ENCODE measurements at places on chromosomes 6 and 20.

- DNase-seq: no peak
Observed at GRCh38 chr6:85416049-85416448, 33.8 kb upstream of the NT5E start.

DNA sequence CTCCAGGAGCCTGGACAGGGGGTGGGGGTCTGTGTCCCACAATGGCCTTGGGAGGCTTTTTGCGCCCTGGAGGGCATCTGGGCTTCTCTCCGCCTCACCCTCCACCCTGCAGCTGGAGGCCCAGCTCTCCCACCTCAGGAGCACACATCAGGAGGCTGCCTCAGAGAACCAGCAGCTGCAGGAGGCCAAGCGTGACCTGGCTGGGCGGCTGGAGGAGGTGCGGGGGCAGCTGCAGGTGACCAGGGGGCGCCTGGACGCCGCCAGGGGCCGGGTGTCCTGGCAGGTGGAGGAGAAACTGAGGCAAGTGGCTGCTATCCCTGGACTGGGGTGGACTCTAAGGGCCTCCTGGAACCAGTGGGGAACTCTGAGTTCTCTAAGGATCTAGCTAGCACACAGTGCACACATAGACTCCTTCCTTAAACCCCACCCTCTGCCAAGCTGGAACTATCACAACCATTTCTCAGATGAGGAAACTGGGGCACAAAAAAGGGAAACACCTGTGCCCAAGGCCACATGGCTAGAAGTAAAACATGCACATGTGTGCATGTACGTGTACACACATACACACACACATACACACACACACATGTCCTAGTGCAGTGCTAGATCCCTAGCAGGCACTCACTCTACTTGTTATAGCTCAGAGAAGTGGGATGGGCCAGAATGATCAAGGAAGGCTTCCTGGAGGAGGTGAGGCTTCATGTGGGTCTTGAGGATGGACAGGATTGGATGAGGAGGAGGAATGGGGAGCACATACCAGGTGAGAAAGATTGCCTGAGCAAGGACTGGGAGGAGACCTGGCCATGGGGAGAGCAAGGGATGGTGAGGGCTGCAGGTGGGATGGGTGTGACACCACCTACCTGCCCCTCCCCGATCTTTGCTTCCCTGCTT lies 22.9 kb downstream of the RAB44 start:
- DNase-seq: no peak

DNA sequence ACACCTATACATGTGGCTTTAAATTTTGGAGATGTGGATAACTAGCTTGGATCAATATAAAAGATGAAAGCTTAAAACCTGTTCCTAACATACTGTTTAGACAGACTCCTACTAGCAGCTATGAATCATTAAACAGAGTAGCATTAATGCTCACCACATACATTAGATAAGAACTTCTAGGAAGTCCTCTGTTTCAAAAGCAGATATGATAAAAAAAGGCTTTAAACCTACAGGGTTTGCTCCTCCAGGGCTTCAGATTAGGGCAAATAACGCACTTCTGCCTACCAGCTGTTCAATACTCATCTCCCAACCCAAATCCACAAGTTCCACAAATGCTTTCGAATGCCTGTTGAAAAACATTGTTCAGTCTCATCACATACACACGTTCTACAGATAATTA lies 1.5 kb downstream of the REPS1 start:
- no peak for DNase-seq

GRCh38 chr6:65259059-65259458 lies 448.0 kb downstream of the EYS start:
- no peak for DNase-seq

- no peak for DNase-seq
Observed at GRCh38 chr20:57140416-57140965, 126.0 kb downstream of the BMP7 start.

DNA sequence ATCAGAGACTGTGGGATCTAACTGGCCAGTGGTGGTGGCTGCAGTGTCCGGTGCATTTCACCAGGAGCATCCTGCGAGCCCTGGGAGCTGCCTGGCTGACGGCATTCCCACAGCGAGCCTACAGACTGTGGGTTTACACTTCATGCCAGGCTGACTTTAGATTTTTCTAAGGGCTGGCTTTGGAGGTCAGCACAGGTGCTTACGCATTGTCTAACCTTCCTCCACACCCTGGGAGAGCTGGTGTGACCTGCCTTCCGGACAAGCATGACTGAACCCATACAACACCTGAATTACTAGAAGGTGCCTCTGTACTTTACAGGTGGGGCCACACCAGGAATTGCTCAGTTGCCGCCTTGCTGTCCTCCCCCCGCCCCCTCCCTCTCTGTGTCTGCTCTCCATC lies 96.2 kb downstream of the RREB1 start:
- peak; percentile 66 for DNase-seq

DNA sequence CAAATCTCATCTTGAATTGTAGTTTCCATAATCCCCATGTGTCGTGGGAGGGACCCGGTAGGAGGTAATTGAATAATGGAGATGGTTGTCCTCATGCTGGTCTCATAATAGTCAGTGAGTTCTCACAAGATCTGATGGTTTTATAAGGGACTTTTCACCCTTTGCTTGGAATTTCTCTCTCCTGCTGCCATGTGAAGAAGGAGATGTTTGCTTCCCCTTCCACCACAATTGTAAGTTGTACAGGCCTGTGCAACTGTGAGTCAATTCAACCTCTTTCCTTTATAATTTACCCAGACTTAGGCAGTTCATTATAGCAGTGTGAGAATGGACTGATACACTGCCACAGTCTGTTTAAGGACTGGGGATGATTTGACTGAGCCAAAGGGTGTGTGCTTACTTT lies 44.7 kb downstream of the NKAIN2 start:
- no peak for DNase-seq

GRCh38 chr6:32082478-32082877 lies 26.7 kb downstream of the TNXB start:
- DNase-seq: no peak

DNA sequence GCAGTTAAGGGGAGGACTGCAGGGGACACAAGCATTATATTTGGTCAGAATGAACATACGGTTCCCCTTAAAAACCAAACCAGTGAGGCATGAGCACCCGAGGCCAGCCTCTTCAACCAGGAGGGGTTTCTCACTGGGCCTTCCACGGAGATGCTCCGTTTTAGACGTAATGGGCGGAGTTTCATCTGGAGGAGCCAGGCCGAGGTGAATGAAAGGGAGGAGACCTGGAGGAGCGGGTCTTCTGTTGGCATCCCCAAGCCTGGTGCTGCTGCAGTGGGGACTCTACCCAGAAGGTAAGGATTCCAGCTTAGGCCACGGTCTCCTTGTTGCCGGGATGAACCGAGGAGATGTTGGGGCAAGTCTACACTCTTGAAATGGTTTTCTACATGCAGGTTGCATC lies 47.4 kb downstream of the ADNP start:
- DNase-seq: no peak

GRCh38 chr20:9160757-9161156 lies 91.9 kb downstream of the PLCB4 start:
- no peak for DNase-seq

- DNase-seq: no peak
Observed at GRCh38 chr20:48724891-48725554, 102.8 kb downstream of the PREX1 start.

DNA sequence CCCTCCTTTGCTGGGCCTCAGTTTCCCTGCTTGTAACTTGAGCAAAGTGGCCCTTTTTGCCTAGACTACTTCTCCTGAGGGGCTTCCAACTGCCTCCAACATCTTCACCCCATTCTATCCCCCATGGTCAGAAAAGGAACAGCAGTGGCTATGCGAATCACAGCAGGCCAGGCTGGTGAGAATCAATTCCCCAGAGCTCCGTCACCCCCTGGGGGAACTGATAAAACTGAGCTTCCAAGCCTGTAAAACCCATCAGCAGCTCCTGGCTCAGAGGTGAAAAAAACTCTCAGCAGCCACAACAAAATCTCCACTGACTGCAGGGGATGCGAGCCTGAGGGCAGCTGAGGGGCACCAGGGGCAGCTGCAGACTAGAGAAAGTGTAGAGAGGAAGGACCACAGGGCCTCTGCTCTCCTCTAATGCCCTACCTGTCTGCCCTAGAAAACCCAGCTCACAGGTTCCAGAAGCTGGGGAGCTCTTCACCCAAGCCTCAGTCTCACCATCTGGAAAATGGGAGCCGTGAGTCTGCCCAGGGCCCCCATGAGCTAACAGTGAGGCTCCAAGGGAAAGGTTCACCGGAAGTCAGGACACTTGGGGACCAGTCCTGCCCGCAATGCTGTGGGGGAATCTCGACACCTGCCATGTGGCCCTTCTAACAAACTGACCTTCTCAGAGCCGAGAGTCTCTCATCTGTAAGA lies 120.6 kb downstream of the GRM4 start:
- no peak for DNase-seq

- DNase-seq: no peak
Observed at GRCh38 chr6:33914645-33915044, 110.8 kb upstream of the MLN start.

GRCh38 chr6:162798546-162799266 lies 70.9 kb downstream of the PACRG start:
- no peak for DNase-seq

GRCh38 chr20:49948809-49949507 lies 12.8 kb downstream of the RNF114 start:
- no peak for DNase-seq

DNA sequence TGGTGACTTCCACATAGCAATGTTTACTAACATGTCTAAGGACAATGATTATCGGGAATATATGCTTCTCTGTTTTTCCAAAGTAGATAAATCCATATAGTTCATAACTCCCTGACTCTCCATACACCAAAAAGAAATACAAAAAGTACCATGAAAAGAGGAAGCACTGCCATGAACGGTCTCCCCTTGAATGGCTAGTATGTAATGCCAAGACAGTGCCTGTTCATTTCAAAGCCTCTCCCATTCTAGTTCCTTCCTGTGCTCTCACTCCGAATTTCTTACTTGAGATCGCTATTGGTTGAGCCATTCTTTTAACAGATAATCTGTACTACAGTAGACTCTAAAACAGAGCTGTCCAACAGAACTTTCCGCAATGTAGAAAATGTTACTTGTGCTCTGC lies 54.8 kb upstream of the EDN1 start:
- no peak for DNase-seq

DNA sequence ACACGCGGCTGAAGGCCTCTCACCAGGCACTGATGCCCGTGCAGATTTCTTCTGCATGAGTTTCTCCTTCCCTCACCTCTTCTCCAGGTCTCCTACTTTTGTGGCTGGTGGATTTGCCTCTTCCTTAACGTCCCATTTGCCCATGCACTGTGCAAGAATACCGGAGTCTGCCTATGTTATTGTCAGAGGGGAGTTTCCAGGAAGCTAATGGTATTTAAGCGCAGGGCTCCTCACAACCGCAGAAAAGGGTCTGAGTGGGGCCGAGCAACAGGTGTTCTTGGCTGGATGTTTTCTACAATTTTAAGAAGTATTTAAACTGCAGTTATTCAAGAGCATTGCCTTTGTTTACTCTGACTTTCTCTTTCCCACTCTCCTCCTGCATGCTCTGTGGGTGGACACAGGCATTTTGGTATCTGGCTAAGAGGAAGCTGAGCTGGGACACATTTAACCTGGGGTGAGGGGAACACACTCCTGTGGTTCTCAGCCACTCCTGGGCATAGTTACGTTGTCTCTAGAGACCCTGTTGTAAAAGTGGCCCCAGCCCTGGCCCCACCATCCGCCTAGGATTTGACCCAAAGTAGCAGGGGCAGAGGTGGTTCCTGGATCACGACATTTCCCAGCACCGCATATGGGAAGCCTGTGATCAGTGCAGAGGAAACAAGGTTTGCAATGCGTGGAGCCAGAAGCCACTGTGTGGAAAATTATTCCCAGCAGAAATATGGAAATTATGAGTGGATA lies 34.4 kb downstream of the GGTLC1 start:
- DNase-seq: no peak

GRCh38 chr6:111864138-111865048 lies 8.9 kb downstream of the FYN start:
- DNase-seq: no peak

GRCh38 chr6:56932910-56933477 lies 21.9 kb upstream of the BEND6 start:
- no peak for DNase-seq

GRCh38 chr6:36607683-36608386 lies 13.7 kb downstream of the SRSF3 start:
- DNase-seq: no peak

- no peak for DNase-seq
Observed at GRCh38 chr20:15564981-15565380, 1008.3 kb downstream of the KIF16B start.

- no peak for DNase-seq
Observed at GRCh38 chr20:60063048-60063451, 104.8 kb downstream of the CDH26 start.

GRCh38 chr6:21033575-21034026 lies 499.3 kb downstream of the CDKAL1 start:
- DNase-seq: no peak

- no peak for DNase-seq
Observed at GRCh38 chr20:40510622-40511021, 178.4 kb downstream of the MAFB start.

- no peak for DNase-seq
Observed at GRCh38 chr6:45595010-45595851, 217.5 kb upstream of the SUPT3H start.

DNA sequence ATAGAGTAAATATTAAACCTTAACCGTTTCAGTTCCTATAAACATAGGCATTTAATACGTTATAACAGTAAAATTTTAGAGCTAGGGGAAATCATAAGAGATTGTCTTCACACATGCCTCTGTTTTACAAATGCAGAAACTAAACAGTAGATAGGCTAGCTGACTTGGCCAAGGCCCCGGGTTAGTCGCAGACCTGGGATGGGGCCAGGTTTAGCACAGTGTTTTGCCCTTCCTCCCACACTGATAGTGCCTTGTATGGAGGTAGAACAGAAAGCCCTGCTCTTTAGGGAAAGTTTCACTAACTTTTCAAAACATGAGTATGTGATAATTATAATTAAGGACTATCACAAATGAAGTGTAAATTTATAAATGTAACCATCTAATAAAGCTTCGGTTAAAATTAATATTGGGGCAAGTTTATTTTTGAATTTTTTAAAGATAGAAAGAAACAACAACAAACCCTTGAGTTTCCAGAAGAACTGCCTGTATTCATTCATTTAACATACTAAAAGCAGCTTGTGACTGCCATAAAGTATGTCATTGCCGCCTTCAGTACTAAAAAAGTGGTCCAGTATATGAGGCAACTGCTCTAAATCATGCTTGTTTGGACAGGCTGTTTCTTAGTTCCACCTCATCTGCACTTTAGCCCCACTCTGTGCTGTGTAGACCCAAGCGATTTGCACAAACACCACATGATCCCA lies 62.5 kb upstream of the LOC128125822 start:
- no peak for DNase-seq
